ENCODE measurements at places on chromosomes 2 and 18. TPM values are rescaled to one million over a fixed set of nuclear protein-coding genes. Genes with fewer than 3 reads are reported as not detected.
A peak's percentile ranks its signal among the peaks of the same experiment; 100 is the strongest.

GRCh38 chr2:85579266-85579935 lies 2.0 kb downstream of the VAMP8 start:
- DNase-seq, result peak; percentile 65

DNA sequence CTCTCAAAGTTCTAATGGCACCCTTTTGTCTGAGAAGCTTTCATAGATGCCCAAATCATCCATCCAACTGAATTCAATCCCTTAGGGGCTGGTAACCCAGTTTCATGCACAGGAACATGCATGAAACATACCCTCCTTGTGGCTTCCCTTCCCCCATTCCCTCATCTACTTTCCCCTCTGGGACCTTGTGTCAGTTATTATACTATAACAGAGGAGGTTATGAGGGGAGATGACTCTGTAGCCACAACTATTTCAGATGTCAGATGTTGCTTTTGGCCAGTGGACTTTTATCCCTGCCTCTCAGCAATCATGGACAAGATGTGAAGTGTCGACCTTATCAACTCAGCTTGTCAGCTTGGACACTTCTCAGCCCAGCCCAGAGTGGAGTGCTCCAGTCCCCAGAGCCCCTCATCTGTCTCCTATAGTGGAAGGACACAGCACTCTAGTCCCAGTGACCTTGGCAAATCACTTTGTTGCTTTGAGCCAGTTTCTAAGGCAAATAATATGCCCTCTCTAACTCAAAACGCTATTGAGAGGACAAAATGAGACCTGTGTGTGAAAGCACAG lies 8.4 kb downstream of the DHRS9 start:
- DNase-seq, result no peak

- no peak for DNase-seq
Observed at GRCh38 chr2:43842866-43843226, 4.1 kb downstream of the ABCG8 start.

Gene VWA3B
- total RNA-seq, result 0.13 TPM

DNA sequence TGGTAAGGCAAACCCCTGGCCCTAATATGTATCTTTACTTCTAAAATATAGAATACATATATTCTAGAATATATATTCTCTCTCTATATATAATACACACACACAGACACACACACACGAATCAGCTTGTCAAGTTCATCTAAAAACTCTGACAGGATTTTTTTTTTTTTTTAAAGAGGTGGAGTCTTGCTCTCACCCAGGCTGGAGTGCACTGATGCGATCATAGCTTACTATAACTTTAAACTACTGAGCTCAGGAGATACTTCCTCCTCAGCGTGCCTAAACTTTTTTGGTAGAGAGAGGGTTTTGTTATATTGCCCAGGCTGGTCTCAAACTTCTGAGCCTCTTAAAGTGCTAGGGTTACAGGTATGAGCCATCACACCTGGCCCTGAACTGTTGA lies 45.2 kb downstream of the DOK1 start:
- DNase-seq, result no peak

- DNase-seq, result no peak
Observed at GRCh38 chr2:74739129-74739528, 85.1 kb downstream of the SEMA4F start.

DNA sequence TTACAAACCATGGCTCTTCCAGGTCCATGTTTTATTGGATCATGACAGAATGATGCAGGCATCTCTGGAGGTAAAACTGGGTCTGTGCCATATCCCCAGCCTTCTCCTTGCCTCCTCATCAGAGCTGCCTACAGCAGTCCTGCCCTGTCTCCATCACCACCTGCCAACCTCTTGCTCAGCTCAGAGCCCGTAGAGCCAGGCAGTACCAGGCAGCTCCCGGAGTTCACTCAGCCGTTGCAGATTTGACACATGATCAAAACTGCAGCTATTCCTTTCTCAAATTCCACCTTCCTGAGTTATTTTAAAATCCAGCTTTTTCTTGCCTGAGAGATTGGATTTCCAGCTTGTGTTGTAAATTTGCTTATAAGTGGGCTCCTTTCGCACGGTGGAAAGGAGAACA lies 218.2 kb upstream of the CELF4 start:
- DNase-seq, result no peak

DNA sequence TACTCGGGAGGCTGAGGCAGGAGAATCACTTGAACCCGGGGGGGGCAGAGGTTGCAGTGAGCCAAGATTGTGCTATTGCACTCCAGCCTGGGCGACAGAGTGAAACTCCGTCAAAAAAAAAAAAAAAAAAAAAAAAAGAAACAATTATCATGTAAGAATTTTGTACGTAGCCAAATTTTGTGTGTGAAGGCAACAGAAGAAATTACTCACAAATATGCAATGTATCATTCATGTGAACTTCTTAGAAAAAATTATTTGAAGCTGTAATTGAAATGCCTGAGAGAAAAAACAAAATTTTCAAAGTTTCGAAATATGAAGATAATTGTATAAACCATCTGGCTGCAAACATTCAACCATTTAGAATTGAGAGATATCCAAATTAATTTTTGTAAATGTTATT lies 204.8 kb upstream of the PARD3B start:
- no peak for DNase-seq

Gene LIMS1
- 37.2 TPM for total RNA-seq

DNA sequence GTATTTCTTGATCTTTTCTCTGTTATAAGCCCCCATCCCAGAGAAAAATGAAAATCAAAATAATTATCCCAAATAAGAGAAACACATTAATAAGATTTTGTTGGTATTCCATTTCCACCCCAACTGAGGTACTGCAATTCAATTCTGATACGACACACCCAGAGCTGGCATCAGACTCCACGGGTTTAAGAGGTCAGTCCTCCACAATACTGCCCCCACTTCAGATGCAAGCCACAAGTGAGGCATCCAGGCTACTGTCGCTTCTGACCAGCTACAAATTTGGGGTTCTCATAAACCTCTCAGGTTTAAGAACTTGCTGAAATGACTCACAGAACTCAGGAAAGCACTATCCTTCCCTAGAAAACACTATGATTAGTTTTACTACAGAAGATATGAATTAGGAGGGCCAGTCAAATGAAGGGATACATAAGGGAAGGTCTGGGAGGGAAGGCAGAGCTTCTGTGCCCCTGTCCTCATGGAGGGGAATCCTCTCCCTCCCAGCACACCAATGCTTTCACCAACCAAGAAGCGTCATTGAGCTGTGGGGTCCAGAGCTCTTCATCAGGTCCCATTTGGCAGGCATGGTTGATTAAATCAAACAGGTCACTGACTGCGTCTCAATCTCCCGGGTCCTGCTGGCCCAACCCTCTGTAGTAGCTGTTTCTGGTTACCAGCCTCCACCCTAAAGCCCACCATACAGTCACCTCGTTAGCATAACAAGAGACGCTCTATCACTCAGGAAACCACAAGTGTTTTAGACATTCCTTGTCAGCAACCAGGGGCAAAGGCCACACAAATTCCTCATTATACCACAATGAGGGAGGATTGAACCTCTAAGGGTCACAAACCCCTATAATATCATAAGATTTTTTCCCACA lies 46.2 kb downstream of the IWS1 start:
- no peak for DNase-seq

- DNase-seq, result no peak
Observed at GRCh38 chr2:5453220-5454050, 238.7 kb upstream of the SOX11 start.

GRCh38 chr2:20478961-20479360 lies 32.1 kb downstream of the RHOB start:
- DNase-seq, result no peak

DNA sequence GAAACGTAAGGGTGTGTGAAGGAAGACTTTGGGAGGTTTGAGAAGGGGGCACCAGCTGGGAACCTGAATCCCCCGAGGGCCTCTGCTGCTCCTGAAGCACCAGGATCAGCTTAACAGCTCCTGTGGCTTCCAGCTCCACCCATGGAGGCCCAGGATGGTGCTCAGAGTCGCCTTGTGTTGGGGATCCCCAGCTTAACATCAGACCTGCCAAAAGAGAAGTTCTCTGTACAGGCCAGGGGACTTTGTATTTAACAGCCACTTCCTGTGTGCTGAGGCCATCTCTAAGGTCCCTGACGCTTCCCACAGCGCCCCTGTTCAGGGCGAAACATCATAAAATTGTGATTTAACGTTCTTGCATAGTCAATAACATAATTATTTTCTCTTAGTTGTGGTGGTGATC lies 77.5 kb downstream of the NCK2 start:
- DNase-seq, result no peak

Gene COL4A3
- under 0.01 TPM for total RNA-seq

GRCh38 chr2:39743269-39743776 lies 35.7 kb downstream of the THUMPD2 start:
- DNase-seq, result no peak

Gene GCG
- 16.6 TPM for total RNA-seq

DNA sequence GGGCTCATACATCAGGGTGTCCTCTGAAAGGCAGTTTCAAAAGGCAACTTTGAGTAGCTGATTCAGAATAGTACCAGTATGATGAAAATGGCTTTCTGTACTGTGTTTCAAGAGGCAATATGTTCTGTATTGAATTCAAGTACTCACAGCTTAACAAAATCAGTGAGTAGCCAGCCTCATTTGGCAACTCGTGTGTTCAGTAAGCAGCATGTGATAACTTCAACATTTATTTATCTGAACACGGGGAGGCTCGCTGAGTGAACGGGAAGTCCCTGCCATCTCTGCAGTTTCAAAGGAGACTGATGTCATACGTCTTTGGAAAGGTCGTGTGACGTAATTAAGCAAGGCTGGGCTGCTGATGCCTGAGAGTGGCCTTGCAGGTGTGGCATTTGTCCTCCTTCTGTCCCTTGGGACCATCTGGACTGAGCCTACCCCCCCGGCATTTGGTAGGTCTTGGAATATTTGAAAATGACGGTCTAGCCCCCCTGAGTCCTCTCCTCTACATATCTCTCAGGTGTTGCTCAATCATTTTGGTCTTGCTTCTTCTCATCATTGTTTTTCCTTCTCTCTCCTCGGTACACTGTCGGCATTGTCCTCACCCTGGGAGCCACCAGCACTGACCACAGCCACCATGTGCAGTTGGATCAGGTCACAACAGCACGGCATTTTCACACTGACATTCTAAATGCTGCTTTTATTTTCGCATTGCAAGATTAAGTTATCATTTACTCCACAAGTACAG lies 62.8 kb downstream of the SMIM21 start:
- no peak for DNase-seq

- DNase-seq, result no peak
Observed at GRCh38 chr2:128736046-128736688, 417.5 kb upstream of the HS6ST1 start.

Gene PLB1
- 1.6 TPM for total RNA-seq

DNA sequence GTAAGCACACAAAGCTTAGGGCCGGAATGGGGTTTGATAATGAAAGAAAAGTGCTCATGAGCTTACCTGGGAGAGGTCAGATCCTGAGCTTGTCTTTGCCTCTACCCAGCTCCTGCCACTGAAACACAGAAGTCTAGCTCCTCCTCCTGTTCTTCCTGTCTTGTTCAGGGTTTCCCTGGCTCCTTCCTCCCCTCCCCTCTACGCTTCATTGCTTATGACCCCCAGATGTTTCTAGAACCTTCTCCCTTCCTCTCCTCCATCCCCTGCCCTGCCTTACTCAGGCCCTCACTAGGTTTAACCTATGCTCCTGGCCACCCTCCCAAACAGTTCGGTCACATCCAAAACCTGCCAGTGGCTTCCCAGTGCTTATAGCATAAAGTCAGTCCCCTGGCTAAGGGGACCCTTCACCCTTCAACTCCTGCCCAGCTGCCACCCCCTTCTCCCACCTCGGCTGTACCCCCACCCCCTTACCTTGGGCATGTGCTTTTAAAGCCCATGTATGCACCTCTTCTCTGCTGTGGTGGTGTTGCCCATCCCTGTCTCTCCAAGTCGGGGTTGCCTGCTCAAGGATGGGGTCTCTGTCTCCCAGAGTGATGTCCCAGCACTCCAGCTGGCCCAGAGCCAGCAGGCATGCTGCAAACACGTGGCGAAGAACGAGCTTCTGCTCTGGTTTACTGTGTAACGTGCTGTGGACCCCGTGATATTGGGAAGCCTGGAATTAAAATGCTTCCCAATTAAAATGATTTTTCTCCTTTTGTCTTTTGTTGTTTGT lies 233.6 kb downstream of the TPGS2 start:
- peak; percentile 16 for DNase-seq

- DNase-seq, result peak; percentile 16
Observed at GRCh38 chr2:98560256-98560771, 48.0 kb downstream of the COA5 start.

Gene IL18R1
- 0.98 TPM for total RNA-seq

DNA sequence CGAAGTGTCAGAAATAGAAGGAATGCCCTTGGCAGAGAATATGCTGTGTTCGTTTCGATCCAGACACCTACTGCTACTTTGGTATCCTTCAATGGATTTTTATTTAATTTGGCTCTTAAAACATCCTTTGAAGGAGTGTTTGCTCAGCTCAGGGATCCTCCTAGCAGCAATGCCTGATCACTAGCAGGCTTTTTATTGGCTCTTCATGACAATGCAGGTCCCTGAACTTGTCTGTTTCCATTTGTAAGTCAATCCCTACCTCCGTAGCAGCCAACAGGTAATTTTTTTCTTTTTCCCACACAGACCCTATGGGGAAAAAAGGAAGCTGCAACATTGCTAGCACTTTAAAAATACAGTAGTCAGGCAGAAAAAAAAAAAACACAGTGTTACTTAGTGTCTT lies 366.2 kb upstream of the LRRTM1 start:
- DNase-seq, result no peak

GRCh38 chr2:25228848-25229278 lies 60.5 kb upstream of the POMC start:
- peak; percentile 91 for DNase-seq

DNA sequence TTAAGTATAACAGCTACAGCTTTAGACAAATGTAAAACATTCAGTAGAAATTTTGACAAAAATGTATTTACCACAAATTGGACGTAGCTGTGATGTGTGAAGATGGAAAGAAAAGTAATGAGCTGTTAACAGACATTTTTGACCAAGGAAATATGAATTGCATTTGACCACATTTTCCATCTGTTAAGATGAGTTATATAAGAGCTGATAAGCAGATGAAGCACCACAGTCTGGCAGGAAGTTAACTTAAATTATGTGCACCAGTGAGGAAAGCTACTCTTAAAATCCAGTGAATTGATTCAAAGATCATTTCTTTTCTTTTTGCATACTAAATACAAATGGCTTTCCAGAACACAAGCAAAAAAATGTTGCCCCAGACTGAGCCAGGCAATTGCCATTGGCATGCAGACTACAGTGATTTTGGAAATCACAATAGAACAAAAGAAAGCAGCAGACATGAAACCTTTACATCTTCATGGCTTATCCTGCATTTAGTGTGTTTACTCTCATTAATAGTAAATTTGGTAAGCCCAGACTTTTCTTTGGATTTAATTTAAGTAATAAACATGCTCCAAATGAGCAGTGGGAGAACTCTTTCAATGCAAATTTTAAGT lies 493.7 kb downstream of the TMX3 start:
- DNase-seq, result peak; percentile 25

- no peak for DNase-seq
Observed at GRCh38 chr2:1935476-1935875, 191.2 kb upstream of the PXDN start.

Gene RAD51AP2
- under 0.01 TPM for total RNA-seq

GRCh38 chr2:142741764-142742269 lies 135.6 kb upstream of the KYNU start:
- no peak for DNase-seq

Gene C2orf80
- total RNA-seq, result not detected

Data from muscle of leg (tissue), 16 donors.